ENCODE measurements at places on chromosomes 1 and 21.

- DNase-seq, result no peak
Measured at GRCh38 chr1:37267111-37267835, 207.1 kb upstream of the ZC3H12A start.

- DNase-seq, result no peak
Measured at GRCh38 chr1:40710581-40711315, 19.2 kb downstream of the NFYC start.

DNA sequence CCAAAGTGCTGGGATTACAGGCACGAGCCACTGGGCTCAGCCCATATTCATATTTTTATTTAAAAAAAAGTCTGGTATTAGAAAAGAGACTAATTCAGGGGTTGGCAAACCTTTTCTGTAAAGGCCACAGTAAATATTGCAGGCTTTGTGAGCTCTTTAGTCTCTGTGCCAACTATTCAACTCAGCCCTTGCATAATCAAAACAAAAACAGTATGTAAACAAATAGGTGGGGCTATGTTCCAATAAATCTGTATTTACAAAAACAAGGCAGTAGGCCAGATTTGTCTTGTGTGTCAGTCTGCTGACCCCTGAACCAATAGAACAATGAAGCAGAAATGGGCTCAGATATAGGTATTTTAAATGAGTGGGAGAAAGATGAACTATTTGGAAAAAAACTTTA, 49.3 kb downstream of the CDC42BPA start:
- no peak for DNase-seq

- DNase-seq, result no peak
Measured at GRCh38 chr1:53299233-53299632, 28.6 kb downstream of the LRP8 start.

DNA sequence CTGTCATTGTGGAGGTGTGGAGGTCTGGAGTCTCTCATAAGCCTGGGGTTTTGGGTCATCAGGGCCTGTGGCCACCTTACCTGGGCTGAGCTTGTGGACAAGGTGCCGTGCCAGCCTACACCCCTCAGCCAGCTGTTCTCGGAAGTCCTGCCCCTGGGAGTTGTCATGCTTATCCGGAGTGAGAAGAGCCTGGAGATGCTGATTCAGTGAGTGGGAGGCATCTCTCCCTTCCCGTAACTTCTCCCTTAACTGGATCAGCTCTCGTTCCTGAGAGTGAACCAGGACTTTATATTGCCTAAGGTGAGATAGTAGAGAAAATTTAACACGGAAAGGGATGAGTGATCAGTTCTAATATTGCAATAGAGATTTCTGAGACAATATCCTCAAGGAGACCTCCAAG, 30.0 kb upstream of the REG4 start:
- DNase-seq, result no peak

GRCh38 chr1:46017876-46018503, 114.4 kb downstream of the PIK3R3 start:
- no peak for DNase-seq

GRCh38 chr1:47021070-47021469, 2.4 kb upstream of the CYP4X1 start:
- no peak for DNase-seq

- no peak for DNase-seq
Measured at GRCh38 chr1:33588726-33589125, 116.3 kb downstream of the ZSCAN20 start.

DNA sequence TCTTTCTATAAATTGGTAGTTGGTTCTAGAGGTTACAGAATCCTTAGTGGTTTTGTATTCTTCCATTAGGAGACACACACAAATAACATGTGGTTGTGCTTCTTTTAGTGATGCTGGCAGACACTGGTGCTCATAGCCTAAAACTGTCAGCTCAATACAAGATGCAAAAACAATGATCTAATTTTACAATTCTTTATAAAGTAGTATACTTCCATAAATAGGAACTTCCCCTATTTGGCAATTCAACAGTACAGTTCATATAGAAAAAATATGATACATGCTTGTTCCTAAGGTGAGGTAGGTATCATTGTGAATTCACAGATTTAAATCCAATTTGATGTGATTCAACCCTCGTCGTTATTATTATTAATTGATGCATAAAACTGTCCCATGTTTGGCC, 20.8 kb upstream of the CCDC17 start:
- DNase-seq, result no peak

DNA sequence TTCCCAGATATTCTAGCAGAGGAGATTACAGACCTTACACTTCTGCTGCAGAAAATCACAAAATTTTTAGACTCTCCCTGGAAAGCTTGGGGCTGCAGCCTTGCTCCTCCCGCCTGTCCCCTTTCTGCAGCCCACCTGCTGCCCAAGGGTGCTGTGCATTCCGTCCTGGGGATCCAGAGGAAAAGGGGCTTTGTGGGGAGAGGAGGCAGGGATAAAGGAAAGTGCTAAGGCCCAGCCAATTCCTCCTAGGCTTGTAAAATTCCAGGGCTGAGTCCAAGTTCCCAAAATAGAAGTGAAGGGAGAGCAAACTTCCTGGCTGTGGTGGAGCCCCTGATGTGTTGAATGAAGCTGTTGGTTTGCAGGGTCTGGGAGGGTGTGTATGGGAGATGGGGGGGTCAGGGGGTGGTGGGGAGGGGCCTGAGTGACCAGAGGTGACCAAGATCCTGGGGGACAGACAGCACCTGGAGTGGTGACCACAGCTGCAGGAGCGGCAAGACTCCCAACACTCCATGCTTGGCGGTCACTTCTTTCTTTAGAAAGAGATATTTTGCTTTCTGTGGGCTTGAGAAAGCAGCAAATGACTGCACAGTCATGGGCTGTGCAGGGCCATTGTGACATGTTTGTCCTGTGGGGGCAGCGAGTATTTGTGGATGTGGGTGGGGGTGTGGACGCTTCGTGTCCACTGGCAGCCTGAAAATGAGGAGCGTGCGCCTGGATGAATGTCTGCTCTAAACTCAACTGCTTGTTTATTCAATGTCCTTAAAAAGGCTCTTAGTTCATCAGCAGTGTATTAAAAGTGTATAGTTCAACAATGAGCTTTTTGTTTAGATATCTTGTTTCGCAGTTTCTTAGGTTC, 68.4 kb downstream of the TLR5 start:
- DNase-seq, result no peak

DNA sequence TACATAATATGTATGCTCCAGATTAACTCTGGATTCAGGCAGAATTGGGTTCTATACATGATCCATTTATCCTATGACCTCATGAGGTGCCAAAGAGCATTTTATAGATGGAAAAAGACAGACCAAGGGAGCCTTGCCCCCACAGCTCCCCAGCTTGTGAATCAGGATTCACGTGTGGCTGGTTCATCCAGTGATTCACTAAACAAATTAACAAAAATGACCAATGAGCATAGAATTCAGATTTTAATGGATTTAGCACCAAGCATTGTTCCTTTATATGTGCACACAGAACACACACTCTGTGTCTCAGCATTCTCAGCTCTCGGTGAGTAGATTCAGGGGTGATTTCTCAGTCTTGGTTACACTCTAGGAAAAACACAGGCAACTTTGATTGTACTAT, 51.7 kb upstream of the BARHL2 start:
- DNase-seq, result no peak

DNA sequence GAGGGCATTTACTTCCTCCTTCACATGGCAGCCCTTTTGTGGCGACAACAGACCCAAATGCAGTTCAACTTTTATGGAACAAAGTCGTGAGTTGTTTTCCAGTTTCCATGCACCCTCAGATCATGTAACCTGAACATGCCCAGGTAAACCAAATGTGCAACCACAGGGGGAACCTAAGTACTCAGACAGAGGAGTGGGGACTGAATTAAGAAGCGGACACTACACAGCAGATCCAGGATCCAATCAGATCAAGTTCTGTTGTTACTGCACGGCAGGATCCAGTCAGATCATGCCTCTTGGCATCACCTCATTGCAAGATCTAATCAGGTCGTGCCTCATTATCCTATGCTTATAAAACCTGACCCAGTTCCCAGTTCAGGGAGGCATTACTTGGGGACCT, 115.7 kb downstream of the MATN1 start:
- DNase-seq, result no peak

DNA sequence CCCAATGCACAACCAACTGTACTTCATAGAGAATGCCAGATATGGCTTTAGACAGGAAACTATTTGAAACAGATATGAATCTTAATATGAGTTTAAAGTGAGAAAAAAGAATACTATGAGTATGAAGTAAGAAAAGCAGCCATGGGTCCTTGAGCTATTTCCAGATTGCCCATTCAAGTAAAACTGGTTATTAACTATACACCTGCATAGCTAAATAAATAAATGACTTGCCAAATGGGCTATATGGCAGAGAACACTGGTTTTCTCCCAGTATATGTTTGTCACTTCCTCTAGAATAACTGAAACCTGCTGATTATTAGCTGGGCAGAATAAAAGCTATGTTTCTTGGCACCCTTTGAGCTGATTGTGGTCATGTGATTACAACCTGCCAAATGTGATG, 17.0 kb upstream of the CD1C start:
- no peak for DNase-seq

DNA sequence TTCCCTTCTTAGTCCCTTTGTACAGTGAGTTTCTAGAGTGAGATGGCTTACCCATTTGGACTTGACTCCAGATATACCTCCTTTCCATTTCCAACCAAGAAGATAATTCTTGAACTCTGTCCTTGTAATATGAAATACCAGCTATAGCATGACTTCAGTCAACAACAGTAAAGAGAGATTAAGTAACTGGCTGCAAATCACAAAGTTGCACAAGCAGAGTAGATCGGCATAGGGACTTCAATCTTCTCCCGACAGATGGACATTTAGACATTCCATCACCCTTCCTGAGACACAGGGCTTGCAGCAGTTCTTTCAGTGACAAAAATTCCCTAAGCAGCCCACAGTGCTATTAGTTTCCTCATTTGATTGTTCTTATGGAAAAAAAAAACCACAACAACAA, 44.6 kb downstream of the JAK1 start:
- no peak for DNase-seq

DNA sequence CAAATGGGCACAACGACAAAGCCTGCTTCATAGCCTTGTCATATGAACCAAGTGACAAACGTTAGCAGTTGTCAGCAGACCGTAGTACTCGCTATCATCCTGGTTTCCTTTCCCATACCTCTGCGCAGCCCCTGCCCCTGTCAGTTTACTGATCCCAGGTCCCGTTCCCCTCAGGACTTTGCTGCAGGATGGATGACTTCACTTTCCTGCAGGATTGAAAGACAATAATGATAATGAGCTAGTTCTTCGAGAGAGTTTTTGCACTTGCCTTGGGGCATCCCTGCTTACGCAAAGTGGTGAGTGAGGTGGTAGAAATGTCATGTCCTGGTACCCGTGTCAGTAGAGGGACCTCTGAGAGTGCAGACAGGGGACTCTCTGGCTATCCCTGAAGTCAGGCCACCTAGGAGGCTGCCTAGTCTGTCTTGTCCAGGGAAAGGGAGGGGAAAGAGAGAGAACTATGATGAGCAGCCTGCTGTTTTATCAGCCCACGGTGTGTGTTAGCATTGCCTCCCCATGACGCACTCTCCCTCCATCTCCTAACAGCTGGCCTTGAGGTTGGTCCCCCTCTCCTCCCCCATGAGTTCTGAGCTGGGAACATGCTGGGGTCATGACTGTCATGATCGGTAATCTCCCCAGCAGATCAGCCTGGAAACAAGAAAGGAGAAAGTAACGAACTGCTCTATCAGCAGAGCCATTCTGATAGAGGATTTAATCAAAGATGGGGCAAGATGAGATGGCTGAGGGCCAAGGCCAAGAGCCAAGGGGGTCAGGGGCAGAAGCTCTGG, 53.7 kb downstream of the ELK4 start:
- DNase-seq, result no peak

GRCh38 chr1:72662918-72663317, 380.6 kb upstream of the NEGR1 start:
- no peak for DNase-seq

DNA sequence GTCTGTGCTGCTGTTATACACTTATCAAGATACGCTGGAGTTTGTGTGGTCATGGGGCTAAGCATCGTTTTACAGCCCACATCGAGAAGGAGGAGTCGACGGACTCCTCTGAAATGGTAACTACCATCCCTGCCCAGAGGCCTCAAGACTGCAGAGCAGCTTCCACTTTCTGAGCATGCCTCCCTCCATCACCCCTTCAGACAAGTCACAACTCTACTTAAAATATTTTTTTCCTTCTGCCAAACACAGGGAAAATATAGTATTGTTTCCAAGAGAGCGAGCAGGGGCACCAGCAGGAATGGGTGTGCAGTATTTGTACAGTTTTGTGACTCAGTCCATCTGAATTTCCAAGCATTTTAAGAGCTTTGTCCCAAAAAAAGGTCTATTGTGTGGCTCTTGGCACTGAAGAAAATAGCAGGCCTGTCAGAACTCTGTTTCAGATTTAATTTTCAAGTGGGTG, 14.1 kb downstream of the EVA1C start:
- DNase-seq, result no peak

Measured in activated CD4-positive, alpha-beta T cell treated with anti-CD3 and anti-CD28 coated beads for 24 hours (primary cell).